RPMI7951 (cell line): ENCODE measurements at places on chromosomes 1 and 21. TPM values are rescaled to one million over a fixed set of nuclear protein-coding genes. Genes with fewer than 3 reads are reported as not detected.

IL19 gene
- total RNA-seq: 0.24 TPM in 1 of 2 replicates, not detected in the other

DNA sequence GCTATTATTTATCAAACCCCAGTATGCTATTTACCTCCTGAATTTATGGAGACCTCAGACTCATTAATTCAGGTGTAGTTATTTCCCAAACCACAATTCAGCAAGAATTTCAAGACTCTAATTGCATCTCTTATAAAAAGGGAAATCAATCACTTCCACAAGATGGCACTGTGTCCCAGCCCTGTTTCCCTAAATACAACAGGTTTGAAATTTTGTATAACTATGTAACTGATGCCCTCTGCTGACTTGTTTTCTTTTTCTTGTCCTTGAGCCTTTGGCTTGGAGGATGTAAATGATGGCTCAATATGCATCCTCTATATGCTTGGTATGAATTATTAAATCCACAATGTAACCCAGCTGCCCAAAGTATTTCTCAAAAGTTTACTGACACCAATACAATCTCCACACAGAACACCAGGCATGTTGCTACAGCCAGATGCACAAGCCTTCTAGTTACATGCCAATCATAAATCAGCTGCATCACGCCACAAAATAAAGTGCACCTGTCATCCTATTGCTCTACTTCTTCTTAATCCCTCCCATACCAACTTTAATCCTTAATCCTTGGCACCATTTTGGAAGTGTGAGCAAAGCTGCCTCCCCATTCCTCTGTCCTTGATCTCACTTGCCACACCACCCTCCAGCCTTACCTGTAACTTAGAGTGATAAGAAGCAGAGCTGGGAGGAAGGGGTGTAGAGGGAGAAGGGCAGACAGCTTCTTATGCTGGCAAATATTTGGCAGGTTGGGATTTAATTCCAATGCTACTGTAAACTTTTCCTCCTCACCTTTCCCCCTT, 9.0 kb downstream of the C1orf105 start:
- DNase-seq: peak; percentile 69

SMYD2 gene
- total RNA-seq: 75.5 and 82.2 TPM in 2 replicates

- DNase-seq: peak; percentile 89
Observed at GRCh38 chr1:231778009-231778719, 151.6 kb downstream of the DISC1 start.

- DNase-seq: no peak
Observed at GRCh38 chr1:237788069-237788468, 102.7 kb downstream of the ZP4 start.

DNA sequence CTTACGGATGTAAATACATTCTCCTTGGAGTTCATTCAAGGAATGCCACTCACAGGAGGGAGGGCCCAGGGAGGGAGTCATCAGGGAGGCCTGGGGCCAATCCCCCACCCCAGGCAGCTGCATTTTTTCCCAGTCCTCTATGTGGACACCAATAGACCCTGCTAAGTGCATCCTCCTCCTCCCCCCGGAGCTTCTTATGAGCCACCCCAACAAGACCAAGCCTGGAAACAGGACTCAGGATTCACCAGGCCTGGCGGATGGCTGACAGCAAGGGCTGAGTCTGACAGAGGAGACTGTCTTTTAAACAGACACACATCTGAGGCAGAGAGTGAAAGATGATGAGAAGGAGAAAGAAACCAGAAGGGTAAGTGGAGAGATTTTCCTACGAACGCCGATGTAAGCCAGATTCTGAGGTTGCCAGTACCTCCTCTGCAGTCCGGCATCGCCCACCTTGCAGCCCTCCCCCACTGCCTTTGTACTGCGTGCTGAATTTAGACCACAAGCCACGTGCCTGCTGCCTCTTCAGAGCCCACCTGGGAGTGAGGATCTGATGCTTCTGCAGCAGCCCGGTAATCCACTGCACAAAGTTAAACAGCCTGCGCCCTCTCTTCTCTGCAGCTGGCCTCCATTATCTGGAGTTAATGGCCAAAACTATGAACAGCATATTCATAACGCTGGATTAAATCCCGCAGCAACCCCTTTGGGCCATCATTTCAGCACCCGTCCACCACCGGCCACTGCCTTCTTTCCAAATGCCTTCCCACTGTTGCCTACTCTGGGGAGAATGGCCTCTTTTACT, 17.6 kb upstream of the SFPQ start:
- no peak for DNase-seq

GRCh38 chr1:71667216-71667615, 586.4 kb upstream of the ZRANB2 start:
- DNase-seq: no peak

HORMAD1 gene
- total RNA-seq: not detected in 2 replicates

CCDC24 gene
- total RNA-seq: 5.5 and 5.9 TPM in 2 replicates

ZC3H12A gene
- total RNA-seq: 4.6 and 7.3 TPM in 2 replicates

DNA sequence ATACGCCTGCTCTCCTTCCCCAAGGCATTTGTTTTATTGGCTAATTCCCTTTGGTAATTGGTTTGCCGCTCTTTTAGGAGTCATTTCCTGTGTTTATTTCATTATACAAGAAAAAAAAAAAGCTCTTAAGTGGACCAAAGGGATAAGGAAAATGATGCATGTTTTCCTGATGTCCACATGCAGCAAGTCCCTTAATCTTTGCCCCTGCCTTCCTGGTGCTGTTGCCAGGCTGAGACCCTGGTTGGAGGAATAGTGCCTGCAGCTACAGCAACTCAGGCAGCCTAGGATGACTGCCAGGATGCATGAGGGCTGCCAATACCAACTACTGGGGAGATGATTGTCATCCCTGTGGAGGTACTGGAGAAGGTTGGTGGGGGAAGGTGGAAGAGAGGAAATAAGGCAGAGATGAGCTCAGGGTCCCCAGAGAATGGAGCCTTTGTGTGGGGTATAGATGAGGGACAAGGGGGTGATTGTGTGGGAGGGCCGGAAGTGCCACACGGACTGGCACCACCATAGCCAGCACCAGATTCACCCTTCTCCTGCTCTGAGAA, 6.1 kb upstream of the GATAD2B start:
- peak; percentile 44 for DNase-seq

JUN gene
- 36.6 and 49.7 TPM in 2 replicates for total RNA-seq

- DNase-seq: no peak
Observed at GRCh38 chr21:32719085-32719484, 8.7 kb downstream of the SYNJ1 start.

KAZN gene
- total RNA-seq: 0.24 and 0.49 TPM in 2 replicates

OR14K1 gene
- total RNA-seq: not detected in 2 replicates

RXFP4 gene
- not detected in 2 replicates for total RNA-seq

GRCh38 chr1:244384066-244384465, 67.6 kb downstream of the ADSS2 start:
- DNase-seq: no peak
